Activated CD8-positive, alpha-beta memory T cell treated with anti-CD3 and anti-CD28 coated beads for 48 hours (primary cell): ENCODE measurements at places on chromosomes 4 and X.

DNA sequence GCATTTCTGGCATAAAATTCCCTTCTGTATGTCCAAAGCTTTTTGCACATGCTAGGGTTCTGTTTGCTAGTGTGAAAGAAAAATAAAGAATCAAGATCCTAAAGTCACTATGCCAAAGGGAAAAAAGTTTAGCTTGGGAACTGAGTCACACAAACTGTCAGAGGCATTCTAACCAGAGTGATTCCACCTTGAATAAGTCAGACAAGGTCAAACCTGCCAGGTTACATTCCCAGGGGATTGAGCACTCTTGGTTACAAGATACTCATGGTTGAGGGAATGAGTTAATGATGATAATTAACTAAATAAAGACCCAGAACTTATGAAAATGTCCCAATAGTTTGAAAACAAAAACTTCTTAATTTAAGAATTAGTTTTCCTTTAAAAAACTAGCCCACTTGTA is 13.7 kb upstream of the UGT2B17 start:
- no peak for DNase-seq

- DNase-seq, result no peak
Measured at GRCh38 chr4:82230306-82230705, 143.5 kb downstream of the HNRNPD start.

GRCh38 chr4:147492306-147492705 is 11.4 kb downstream of the EDNRA start:
- DNase-seq, result no peak

DNA sequence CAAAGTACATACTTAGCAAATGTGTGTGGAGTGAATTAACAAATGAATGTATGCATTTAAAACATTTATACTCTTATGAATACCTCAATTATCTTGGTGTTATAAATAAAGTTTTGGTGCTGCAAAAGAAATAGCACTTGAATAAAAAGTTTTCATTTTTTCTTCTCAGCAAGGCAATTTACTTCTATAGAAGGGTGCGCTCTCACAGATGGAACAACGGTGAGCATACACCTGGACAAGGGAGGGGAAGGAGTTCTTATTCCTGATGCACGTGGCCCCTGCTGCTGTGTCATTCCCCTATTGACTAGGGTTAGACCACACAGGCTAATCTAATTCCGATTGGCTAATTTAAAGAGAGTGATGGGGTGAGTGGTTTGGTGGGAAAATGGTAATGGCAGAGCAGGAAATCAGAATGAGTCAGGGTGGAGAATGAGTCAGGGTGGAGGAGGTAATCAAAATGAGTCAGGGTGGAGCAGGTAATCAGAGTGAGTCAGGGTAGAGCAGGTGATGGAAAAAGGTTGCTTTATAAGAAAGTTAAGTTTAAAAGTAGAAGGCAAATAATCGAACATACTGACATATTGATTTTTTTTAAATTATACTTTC is 28.2 kb upstream of the PGK1 start:
- DNase-seq, result no peak

DNA sequence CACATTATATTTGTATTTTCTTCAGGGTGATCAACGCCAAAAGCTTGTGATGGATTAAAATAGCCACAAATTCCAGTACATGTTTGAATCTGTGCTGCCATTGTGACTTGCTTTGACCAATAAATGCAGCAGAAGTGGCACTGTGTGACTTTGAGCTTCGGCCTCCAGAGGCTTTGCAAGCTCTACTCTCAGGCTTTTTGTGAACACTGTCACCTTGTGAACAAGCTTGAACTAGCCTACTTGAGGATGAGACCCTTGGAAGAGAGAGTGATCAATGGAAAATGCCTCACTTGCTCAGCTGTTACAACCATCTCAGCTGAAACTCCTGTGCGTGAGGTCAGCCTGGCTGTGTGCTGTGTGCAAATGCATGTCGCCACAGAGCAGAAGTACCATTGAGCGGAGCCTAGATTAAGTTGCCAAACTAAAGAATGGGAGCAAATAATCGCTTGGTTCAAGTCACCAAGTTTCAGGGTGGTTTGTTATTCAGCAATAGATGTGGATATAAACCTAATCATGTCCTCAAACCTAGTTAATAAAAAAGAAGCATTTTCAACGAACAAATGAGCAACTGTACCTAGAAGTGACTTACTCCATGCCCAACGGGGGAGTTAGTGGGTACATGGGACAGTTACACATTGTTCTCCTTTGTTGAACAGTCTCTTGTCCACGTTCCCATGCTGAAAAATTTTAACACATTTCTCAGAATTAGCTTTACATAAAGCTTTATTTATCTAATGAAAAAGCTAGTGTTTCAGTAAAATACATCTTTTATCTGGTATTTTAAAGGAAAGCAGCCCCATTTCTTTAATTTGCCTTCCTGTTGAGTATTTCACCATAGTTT is 23.5 kb downstream of the NOA1 start:
- no peak for DNase-seq
